ENCODE measurements at places on chromosomes 6 and 20. TPM values are rescaled to one million over a fixed set of nuclear protein-coding genes. Genes with fewer than 3 reads are reported as not detected.

The CASS4 gene
- polyA plus RNA-seq, result 0.22 TPM

The LHFPL5 gene
- not detected for polyA plus RNA-seq

The FBXO9 gene
- polyA plus RNA-seq, result 45.2 TPM

The IL17F gene
- polyA plus RNA-seq, result not detected

The WFDC10B gene
- not detected for polyA plus RNA-seq

The TREM2 gene
- polyA plus RNA-seq, result 3.5 TPM

The SMAP1 gene
- 17.7 TPM for polyA plus RNA-seq

The GTSF1L gene
- not detected for polyA plus RNA-seq

The BCAS1 gene
- polyA plus RNA-seq, result 1.1 TPM

The KCNK16 gene
- not detected for polyA plus RNA-seq

The OTOR gene
- polyA plus RNA-seq, result not detected

The MYB gene
- polyA plus RNA-seq, result not detected

The KIFC1 gene
- polyA plus RNA-seq, result not detected

The SNPH gene
- polyA plus RNA-seq, result 3.1 TPM

The GGTLC1 gene
- not detected for polyA plus RNA-seq

The ADTRP gene
- 5.9 TPM for polyA plus RNA-seq

The PPP2R5D gene
- polyA plus RNA-seq, result 21.8 TPM

The FAM209B gene
- polyA plus RNA-seq, result not detected

The ELOVL4 gene
- 2.1 TPM for polyA plus RNA-seq

The GHRH gene
- polyA plus RNA-seq, result not detected

The HLA-DQB1 gene
- polyA plus RNA-seq, result 48.0 TPM

The MAP7 gene
- 16.0 TPM for polyA plus RNA-seq

The ARID1B gene
- polyA plus RNA-seq, result 16.4 TPM

The PI3 gene
- not detected for polyA plus RNA-seq

Measured in kidney (tissue), 22 donors.